ENCODE measurements at places on chromosomes 1 and 21.

DNA sequence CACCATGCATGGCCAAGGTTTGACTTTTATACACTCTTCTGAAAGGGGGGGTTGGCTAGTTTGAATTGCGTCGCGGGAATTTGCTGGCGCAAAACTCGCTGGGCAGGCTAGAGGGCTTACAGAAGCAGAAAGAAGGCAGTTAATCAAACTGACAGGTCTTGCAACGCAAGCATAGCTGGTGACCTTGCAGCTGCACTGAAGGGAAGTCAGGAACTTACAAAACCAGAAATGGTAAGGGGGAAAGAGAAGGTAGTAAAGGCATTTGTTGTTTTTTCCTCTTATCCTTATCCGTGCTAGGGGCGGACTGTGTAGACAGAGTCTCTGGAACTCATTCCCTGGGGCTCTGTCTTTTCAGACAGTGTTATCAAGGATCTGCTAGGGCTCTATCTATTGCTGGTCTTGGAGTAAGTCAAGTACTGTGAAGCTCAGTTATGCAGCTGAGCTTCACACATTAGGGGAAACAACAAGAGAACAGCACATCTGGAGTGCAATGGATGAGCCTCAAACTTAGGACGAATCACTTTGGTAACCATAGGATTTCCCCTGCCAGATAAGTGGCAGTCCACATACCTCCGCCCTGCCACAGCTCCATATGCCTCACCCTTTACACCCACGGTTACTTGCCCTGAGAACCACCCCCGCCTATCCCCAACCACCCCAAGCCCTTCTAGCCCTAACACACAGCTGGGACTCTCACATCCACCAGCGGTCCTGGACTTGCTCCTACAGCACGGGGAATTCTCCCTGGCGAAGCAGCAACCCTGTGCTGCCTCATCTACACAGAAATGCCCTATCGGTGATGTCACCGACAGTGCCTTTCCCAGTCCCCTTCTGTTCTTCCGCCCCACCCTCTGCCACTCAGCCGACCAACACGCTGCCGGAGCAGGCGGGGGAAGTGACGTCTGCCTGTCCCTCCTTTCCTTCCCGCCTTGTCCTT is 251.4 kb downstream of the FAM72C start:
- DNase-seq = peak; percentile 89

GRCh38 chr1:57637155-57637554 is 213.3 kb upstream of the DAB1 start:
- DNase-seq = no peak

- DNase-seq = no peak
Observed at GRCh38 chr21:23471877-23472276, 2135.4 kb downstream of the MRPL39 start.

DNA sequence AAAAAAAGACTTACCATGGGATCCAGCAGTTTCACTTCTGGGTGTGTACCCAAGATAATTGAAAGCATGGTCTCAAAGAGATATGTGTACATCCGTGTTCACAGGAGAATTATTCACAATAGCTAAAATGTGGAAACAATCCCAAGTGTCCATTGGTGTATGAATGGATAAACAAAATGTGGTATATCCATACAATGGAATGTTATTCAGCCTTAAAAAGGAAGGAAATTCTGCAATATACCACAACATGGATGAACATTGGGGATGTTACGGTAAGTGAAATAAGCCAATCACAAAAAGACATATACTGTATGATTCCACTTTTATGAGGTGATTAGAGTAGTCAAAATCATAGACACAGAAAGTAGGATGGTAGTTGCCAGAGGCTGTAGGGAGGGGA is 7.0 kb upstream of the TUT4 start:
- no peak for DNase-seq

DNA sequence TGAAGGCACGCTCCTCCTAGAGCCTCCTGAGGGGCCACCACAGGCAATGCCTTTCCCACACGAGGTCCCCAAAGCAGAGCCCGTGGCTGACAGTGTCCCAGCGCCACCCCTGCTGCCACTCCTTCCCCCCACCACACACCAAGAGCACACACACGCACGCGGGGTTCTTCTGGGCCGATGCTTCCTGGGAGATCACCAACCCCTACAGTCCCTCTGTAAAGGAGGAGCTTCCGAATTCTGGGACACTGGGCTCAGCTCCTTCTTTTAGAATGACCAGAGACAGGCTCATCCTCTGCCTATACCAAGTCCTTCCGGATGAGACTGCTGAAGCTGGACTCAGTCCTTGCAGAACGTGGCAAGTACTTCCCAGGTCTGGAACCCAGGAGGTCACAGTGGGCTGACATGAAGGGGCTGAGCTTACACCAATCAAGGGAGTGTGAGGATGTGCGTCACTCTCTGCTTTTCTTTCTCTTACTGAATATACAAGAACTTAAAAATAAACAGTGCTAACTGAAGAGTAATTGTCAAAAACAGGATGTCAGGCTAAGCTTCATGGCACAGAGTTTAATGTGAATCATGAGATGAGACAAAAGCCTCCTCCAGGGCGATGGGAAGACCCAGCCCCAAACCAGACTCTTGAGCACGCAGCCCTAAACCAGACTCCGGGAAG is 12.7 kb downstream of the SSU72 start:
- no peak for DNase-seq
